ENCODE measurements at places on chromosomes 3 and 15.

GRCh38 chr3:122691195-122691594, 10.6 kb downstream of the PARP14 start:
- DNase-seq, result no peak

DNA sequence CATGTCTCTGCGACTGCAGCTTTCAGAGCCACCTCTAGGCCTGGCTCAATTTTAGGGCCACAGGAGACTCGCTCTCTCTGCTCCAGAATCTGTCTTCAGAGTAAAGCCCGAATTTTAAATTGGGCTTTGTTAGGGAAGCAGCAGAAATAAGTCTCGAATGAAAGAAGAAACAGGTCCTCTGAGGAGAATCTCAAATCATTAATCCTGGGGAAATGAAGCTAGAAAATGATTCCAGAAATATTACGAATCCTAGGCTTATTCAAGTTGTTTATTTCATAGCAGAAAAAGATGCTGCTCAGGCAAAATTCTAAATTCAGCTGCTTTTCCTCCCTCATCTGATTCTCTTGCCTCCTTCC, 114.2 kb upstream of the THBS1 start:
- no peak for DNase-seq

- no peak for DNase-seq
Measured at GRCh38 chr3:89239774-89240173, 132.4 kb downstream of the EPHA3 start.

DNA sequence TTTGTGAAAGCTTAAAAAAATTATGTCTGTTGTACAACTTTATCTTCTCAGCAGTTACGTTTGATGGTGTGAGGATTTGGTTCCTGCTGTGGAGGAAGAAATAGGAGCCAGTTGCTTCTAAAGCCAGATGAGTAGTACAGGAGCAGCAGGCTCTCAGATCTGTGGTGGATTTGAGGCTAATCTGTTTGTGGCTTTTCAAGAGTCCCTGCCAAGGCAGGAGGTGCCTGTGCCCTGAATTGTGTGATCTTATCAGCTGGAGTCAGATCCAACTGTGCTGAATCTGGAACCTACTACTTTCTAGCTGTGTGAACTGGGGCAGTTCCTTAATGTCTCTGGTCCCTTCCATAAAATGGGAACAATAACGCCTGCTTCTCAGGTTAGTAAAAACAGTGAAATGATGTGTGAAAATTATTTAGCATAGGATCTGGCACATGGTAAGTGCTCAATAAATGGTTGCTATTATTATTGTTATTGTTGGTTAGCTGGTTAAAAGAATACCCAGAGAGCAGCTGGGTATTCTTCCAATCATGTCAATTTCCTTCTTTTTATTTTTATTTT, 7.7 kb downstream of the CLDN11 start:
- no peak for DNase-seq

DNA sequence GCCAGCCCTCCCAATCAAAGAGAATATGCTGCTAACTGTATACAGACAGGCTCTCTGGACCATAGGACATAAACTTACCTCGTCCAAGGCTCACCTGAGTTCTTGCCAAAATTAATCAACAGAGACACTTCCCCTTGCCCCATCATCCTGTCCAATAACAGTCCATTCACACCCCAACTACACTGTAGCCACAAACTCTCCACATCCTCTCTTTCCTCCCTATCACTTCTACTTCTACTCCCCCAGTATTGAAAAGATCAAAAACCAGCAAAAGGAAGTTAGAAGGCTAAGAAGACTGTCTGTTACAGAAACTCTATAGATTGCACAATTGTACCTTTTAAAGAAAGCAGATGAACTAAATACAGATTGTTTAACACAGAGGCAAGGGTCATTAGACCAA, 133.5 kb upstream of the STT3B start:
- no peak for DNase-seq

GRCh38 chr3:66406831-66407610, 93.8 kb downstream of the LRIG1 start:
- no peak for DNase-seq

- no peak for DNase-seq
Measured at GRCh38 chr15:39125904-39126303, 455.0 kb upstream of the THBS1 start.

GRCh38 chr3:197949191-197949777, 706 bp upstream of the RPL35A start:
- DNase-seq, result no peak

DNA sequence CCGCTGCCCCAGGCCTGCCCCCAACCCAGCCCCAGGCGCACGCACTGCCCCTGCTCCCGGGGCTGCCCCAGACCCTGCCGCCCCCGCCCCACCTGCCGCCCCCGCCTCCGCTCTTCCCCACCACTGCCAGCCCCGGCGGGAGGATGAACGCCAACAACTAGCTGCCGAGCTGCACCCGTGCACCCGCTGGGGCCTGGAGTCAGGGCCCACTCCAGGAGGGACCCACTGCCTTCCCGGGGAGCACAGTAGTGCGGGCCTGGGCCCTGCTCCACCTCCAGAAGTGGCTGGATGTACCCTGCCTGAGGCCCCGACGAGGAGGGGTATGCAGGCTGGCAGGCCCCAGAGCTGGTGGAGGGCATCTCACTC, 10.9 kb downstream of the ZBTB47 start:
- DNase-seq, result no peak
